CD8-positive, alpha-beta memory T cell (primary cell): ENCODE measurements at places on chromosomes 11 and 22. TPM values are rescaled to one million over a fixed set of nuclear protein-coding genes. Genes with fewer than 3 reads are reported as not detected.

The OLFML1 gene
- total RNA-seq: not detected

The MMP8 gene
- not detected for total RNA-seq

The APOL5 gene
- not detected for total RNA-seq

The CABP4 gene
- total RNA-seq: 0.33 TPM

The TMEM191B gene
- total RNA-seq: 2.6 TPM

The FBLN1 gene
- not detected for total RNA-seq

The OR2AT4 gene
- not detected for total RNA-seq
